Fibroblast of skin of left biceps (primary cell): ENCODE measurements at places on chromosomes 12 and 14.

DNA sequence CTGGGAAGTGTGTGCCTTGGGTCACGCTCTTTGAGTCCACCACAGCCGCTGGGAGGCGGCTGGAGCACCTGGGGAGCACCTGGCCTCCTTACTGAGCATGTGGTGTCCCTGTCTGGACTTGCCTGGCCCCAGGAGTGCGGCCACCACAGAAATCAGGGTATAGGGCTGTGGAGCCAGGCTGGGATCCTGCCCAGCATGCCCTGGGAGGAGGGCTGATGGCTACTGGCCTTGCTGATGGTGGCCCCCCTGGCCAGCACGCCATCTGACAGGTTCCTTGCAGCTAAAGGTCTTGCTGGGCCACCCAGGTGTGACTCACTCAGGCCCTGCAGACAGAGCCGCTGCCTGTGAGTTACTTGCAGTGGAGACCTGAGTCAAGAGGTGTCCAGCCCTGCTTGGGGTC lies 6.0 kb downstream of the ULK1 start:
- DNase-seq = no peak

DNA sequence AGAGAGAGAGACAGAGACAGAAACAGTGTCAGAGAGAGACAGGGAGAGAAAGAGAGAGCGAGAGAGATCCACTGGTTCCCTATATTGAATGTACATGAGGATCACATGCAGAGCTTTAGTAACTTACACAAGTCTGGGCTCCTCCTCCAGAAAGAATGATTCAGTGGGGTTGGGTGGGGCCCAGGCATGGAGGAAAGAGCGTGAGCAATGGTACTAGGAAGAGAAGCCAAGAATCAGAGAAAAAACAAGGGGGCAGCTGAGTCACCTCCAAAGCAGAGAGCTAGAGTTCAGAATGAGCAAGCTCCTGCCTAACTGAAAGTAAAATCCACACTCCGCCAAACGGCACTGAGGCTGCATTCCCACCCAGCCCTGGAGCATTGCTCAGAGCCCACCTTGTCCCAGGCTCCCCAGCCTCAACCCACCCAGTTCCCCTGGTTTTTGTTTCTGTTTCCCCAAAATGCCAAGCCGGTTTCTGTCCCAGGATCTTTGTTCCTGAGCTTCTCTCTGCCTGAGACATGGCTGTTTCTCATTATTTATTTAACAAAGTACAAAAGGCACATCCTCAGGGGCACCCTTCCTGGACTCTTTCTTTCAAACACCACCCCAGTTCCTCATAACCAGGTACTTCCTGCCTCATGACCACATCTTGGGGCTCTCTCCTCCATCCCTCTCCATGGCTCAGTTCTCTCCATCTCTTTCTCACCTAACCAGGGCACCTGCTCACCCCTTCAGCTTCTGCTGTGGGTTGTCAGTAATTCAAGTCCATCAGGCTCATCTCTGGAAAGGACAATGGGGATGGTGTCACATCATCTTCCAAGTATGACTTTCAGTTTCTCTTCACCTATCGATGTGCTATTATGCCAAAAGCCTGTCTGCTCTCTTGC lies 670.3 kb upstream of the TBX3 start:
- DNase-seq = peak; percentile 92

DNA sequence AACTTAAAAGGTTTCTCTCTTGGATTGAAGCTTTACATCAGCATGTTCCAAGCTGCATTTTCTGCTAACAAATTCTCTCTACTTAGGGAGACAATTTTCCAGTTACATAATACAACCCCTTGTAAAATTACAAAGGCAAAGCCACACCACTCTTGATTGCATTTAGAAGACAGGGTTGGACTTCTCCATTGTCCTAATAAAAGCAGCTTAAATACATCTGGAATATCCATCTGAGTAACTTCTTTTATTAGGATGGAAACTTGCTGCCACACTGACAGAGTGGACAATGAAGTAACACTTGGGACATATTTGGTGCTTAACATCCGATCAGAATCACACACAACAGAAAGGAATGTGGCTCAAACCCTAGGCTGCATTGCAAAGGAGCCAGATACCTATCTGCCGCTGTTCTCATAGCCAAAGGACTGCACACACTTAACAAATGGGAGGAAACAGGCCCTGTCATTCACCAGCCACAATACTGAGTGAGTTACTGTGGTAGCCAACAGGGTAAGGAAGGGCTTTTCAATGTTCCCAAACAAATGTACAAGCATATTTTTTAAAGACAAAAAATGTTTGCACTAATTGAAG lies 157.2 kb downstream of the PAX9 start:
- no peak for DNase-seq

DNA sequence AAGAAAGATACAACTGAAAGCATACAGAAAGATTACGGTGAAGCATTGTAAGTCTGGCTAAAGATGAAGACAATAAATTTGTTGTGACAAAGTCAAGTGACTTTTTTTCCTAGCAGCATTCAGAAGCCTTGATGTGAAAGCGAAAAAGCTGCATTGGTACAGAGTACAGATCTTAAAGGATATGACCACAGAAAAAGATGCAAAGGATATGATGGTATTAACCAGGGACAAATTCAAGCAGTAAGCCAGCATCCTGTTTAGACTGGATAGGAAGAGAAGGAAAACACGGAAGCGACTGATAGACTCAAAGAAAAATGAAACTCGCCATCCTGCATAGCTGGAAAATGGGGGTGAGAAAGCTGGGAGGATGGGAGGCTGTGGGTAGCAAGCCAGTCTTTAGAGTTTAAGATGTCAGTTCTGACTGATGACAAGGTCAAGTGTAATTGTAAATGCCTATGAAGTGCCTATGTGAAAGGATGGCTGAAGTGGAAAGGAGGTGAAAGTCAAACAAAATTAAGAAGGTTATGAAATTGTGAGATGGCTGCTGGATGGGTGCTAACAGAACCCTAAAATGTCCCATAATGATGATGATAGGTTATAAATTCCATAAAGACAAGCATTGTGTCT lies 92.4 kb downstream of the PHLDA1 start:
- no peak for DNase-seq

DNA sequence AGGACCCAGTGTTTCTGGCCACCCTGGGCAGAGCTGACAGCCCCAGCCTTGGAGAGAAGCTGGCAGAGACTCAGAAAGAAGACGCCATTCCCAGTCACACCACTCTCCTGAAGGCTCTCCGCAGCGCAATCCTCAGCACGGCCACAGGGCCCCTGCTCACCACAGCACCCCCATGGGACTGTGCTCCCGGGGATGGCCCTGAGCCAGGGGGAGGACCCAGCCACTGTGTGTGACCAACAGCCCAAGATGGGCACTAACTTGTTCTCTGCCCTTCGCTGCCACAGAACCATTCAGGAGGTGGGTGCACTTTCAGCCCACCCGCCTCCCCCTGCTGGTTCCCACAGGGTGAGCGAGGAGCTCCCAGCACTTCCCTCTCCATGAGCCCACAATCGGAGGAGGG lies 57.1 kb downstream of the CCNK start:
- DNase-seq = no peak
